Non-pigmented ciliary epithelial cell (primary cell): ENCODE measurements at places on chromosomes 3 and 15.

- DNase-seq = no peak
Observed at GRCh38 chr15:75902129-75902557, 1.5 kb upstream of the FBXO22 start.

DNA sequence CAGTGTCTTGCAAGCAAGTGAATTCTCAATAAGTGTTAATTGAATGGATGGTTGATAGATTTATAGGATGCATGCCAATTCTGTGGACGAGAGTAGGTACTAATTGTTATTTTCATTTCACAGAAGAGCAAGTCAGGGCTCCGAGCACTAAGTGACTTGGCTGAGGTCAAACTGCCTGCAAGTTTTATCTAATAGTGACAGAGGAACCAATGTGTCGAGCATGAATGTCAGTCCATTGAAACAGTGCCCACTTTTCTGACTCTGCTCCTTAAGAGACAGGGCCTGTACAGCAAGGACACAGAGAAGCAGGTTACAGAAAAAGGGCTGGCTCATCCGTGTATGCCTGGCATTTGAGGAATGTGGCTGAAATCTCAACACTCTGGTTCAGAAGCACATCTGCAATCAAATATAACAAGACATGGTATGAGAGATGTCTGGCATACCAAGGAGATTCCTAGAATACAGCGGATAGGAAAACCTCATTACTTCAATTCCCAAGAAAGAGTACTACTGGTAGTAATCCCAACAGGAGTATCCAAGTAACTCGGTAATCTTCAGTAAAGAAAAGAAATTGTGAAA lies 6.0 kb upstream of the B3GNT5 start:
- DNase-seq = no peak

DNA sequence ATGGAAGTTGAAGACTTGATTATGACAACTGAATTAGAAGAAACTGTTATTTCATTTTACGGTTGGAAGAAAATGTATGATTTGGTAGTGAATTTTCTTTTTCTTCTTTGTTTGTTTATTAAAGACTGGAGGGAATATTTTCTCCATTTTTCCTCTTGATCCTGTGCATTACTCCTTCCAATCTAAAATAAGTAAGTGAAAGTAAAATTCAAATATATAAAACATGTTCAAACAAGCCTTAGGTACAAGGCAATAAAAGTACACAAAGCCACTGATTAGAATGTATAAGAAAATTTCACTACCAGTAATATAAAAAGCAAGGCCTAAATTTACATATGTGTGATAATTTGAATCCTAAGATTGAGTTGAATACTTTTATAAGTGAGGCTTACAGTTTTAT lies 181.2 kb upstream of the MME start:
- DNase-seq = no peak

DNA sequence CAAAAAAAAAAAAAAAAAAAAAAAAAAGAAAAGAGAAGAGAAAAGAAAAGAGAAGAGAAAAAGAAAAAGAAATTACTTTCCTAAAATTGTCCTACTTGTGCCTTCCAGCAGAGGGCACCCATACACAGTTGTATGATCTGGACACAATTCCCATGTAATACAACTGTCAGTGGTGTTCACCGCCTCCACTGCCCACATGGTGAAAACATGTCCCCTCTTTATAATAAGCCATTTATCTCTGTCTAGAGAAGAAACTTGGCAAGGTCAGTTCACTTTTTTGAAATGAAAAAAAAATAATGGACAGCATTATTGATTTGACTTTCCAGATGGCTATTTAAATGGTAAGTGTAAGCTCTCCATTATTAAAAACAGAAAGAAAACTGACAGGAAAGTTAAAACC lies 459.4 kb downstream of the GBE1 start:
- no peak for DNase-seq

DNA sequence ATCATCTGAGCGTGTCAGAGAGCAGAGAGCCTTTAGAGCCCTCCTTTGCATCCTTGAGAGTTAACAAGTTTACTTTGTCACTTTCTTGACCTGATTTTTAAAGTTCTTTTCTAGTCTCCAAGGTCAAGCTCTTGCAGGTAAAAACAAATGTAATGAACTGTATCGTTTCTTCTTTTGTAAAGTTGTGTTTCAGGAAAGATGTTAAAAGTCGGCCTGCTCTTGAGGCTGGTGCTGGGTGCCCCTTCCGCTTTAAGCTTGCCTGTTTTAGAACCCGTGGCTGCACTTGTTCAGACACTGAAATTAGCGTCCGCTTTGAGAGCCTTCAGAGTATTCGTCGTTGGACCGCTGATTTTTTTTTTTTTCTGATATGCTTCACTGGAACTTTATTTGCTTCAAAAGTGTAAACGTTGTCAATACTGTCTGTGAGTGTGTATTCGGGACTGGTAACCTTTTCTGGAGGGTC lies 52.6 kb upstream of the ULK4 start:
- no peak for DNase-seq

DNA sequence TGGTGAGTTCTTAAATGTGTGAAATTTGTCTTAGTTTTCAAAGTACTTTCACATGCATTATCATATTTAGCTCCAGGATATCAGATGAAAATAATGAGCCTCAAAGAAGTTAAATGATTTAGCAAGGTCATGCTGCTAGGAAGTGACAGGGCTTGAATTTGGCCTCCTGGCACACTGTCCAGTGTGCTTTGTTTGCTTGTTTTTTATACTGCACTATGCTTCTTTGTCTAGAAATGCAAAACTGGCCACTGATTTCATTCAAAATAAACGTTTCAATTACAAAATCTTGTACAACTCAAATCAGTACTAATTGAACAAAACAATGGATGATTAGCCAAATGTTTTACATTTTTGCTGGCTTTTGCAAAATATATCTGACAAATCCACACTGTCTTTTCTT lies 583.3 kb upstream of the CBLB start:
- no peak for DNase-seq
